ENCODE measurements at places on chromosomes 7 and 10. TPM values are rescaled to one million over a fixed set of nuclear protein-coding genes. Genes with fewer than 3 reads are reported as not detected.

DNA sequence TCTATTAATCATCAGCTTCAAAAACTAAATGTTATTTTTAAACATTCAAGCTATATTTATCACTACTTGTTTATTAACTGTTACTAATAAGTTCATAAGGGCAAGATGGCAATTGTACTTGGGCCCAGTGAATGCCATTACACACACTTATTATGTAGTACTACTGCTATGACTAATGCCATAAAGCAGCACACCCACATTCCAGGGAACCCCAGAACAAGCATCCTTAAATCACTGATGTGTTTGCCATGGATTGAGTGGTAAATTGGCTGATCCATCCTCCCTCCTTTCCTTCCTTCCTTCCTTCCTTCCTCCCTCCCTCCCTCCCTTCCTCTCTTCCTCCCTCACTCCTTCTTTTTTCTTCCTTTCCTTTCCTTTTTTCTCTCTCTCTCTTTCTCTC lies 37.4 kb upstream of the RSU1 start:
- DNase-seq, result no peak
- H3K27ac ChIP-seq, result no peak overlapping the region
- H3K36me3 ChIP-seq, result no peaks in the 10 kb centered on the region

DNA sequence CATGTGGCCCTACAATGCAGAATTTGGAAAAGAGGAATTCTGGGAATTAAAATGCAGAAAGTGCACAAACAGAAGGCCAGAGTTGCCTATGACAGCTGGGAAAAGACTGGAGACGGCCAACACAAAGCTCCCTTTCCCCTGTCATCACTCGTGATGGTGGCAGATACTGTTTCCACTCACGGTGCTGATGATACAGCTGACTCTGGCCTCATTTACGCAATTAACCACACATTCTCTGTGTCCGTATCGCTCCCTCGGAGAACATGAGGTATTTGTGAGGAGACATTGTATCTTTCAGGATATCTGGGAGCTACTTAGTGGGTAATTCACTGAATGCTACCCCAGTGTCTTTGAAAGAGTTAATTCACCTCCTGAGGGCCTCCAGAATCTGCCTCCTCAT lies 172.8 kb downstream of the TAX1BP1 start:
- H3K27me3 ChIP-seq, result no peaks in the 10 kb centered on the region
- peaks cover 12% of the 10 kb centered on the region for H3K36me3 ChIP-seq
- H3K4me3 ChIP-seq, result no peak overlapping the region
- peaks cover 21% of the 10 kb centered on the region for H3K4me1 ChIP-seq
- DNase-seq, result no peak

DNA sequence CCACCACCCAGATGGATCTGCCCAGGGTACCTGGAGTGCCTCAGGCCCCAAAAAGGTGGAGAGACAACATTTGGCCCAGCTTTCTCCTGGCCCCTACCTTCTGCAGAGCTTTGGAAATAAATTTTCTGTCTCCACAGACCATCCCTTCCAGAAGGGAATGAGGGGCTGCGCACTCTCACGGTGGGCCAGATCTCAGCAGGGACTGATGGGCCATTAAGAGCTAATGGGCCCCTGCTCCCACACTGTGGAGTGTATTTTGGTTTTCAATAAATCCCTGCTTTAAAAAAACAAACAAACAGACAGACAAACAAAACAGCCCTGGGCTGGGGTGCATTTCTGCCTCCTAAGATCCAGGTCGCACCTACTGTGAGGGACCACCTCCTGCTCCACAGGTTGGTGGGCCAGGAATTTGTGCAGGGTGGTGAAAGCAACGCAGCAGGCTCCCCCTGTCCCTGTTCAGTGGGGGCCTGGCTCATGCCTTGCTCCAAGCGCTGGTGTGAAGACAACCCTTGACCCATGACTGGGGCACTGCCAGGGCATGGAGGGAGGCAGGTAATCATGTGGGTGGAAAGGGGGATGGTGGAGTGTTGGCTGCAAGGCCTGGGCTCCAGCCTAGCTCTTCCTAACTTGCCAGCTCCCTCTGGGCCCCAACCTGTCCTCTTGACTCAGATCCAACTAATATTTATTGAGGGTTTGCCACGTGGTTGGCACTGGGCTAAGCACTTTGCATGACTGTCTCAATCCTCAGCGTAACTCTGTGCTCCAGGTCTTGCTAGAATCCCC lies 88.5 kb downstream of the COL13A1 start:
- H3K27ac ChIP-seq, result no peak overlapping the region
- no peaks in the 10 kb centered on the region for H3K27me3 ChIP-seq
- H3K4me1 ChIP-seq, result no peaks in the 10 kb centered on the region
- DNase-seq, result no peak
- H3K4me3 ChIP-seq, result no peak overlapping the region
- H3K36me3 ChIP-seq, result no peaks in the 10 kb centered on the region

DNA sequence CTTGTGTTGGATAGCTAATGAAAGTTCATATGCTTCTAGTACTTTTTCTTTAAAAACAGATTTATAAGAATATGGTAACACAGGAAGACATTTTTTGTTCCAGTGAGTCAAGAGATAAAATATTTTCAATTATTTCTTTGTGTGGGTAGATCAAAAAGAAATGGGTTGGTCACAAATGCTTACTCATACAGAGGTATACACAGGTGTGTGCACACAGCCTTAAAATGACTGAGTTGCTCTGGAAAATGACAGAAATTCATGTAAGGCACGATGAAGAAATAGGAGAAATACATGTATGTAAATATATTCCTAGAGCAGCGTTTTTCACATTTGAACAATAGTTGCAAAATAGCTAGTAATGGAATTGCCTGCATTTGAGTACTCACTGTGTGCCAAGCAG lies 66.0 kb downstream of the ST7 start:
- no peaks in the 10 kb centered on the region for H3K4me1 ChIP-seq
- H3K36me3 ChIP-seq, result no peaks in the 10 kb centered on the region
- H3K4me3 ChIP-seq, result no peak overlapping the region

DNA sequence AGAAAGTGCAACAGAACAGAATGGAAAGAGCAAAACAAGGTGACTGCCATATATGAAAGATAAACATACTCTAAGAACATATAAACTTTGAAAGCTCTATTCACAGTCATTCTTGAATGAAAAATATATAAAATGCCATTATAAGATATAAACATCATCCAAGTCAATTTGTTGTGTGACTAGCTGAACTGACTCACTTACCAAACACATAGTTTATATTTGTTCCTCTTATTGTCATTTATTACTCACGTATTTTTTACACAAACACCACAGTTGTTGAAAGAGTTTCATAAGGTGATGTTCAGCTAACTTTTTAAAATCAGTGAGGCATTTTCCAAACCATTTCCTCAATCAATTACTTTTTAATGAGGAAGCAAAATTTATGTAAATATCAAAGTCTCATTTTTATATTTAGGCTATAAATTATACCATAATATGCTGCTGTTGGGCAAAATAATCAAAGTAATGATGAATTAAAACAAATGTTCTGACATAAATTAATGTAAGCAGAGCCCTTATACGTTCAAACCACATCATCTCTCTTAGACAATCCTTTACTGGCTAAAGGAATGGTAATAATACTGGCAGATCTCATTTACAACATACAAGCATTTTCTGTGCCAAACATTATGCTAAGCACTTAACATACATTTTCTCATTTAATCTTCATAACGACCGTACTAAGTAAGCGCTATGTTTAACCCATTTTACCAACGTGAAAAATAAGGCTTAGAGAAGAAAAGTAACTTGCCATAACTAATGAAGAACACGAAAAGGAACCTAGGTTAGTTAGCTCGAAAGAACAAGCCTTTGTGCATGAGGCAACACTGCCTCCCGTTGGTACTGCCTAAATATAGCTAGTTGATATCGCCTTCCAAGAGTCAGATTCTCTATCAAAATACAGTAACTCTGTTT lies 7.3 kb downstream of the LRRN3 start:
- peaks cover 11% of the 10 kb centered on the region for H3K4me1 ChIP-seq
- H3K27ac ChIP-seq, result no peak overlapping the region
- H3K36me3 ChIP-seq, result no peaks in the 10 kb centered on the region
- peak; percentile 23 for DNase-seq

GRCh38 chr10:78861529-78862327 lies 207.0 kb upstream of the ZMIZ1 start:
- no peak for DNase-seq
- H3K36me3 ChIP-seq, result no peaks in the 10 kb centered on the region
- H3K4me3 ChIP-seq, result no peak overlapping the region
- peaks cover 14% of the 10 kb centered on the region for H3K27me3 ChIP-seq
- H3K27ac ChIP-seq, result no peak overlapping the region

DNA sequence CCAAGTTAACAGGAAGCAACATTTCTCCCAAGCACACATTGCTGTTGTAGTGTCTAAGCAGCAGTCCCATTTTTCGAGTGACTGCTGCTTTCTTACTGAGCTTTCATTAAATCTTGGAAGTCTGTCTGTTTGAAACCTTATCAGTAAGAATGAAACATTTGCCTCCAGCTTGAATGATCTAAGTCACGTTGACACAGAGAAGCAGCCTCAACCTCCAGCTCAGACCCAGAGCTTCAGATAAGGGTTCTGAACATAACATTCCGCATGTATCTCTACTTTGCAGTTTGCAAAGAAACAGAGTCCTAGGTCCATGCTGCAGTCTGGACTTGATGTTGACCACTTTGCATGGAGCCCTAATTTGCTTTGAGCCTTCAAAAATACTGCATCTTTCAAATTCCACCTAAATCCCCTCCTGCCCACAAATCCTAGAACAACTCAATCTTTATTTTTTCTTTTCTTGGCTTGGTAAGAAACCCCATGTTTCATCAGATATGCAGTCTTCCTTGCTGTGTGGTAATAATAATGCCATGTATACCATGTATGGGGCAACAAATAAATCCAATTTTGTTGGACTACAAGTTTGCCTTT lies 698.7 kb upstream of the IGFBP3 start:
- DNase-seq, result no peak
- H3K4me1 ChIP-seq, result no peaks in the 10 kb centered on the region
- no peak overlapping the region for H3K27ac ChIP-seq
- no peaks in the 10 kb centered on the region for H3K27me3 ChIP-seq
- H3K4me3 ChIP-seq, result no peak overlapping the region

DNA sequence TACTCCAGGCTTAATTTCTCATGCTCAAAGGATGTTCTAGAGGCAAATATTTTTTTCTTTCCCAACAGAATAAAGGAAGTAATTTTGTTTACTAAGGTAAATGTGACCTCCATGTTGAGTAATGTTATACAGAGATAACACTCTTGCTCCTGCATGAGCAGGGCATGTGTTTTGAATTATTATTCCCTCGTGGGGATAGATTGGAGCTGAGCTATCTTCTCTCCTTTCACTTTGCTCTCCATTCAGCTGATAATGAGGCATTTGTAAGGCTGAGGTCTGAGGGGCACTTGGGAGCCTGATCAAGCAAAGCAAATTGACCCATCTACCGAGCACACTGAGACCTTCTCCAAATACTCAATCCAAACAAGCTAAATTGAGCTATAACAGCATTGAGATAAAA lies 50.7 kb upstream of the GHITM start:
- no peaks in the 10 kb centered on the region for H3K4me1 ChIP-seq
- H3K27ac ChIP-seq, result no peak overlapping the region
- no peak overlapping the region for H3K4me3 ChIP-seq
- no peak for DNase-seq
- H3K36me3 ChIP-seq, result no peaks in the 10 kb centered on the region

DNA sequence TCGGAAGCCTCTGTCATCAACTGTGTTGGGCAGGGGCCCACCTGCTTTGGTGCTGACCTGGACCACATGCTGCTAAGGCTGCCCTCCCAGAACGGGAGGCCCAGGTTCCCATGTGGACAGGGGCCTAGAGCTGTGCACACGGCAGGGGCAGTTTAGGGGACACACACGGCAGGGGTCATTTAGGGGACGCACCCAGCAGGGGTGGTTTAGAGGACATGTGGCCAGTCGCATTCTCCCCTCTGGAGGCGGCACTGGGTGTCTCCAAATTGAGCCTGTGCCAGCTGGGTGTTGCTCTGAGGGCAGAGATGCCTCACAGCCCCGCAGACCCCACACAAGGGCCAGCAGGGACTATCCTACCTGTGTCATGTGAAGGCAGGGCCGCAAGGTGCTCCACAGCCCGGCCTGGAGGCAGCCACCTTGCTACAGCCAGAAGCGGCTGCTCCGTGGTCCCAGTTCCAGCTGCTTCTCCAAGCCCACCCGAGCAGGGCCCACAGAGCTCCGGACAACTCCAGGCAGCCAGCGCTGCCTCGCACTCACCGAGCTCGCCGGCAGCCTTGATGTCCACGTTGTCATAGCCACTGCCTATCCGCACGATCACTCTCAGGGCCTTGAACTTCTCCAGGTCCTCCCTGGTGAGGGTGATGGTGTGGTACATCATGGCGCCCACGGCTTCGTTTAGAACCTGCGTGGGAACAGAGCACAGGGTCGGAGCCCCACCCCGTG lies 60.7 kb downstream of the ZRANB1 start:
- DNase-seq, result no peak
- H3K4me3 ChIP-seq, result no peak overlapping the region
- H3K4me1 ChIP-seq, result no peaks in the 10 kb centered on the region

- H3K36me3 ChIP-seq, result no peaks in the 10 kb centered on the region
- H3K4me1 ChIP-seq, result no peaks in the 10 kb centered on the region
- DNase-seq, result no peak
- no peak overlapping the region for H3K4me3 ChIP-seq
- no peak overlapping the region for H3K27ac ChIP-seq
- H3K27me3 ChIP-seq, result peaks cover 5% of the 10 kb centered on the region
Observed at GRCh38 chr7:29345590-29345989, 151.0 kb downstream of the CHN2 start.

GRCh38 chr7:31059551-31059950 lies 7.4 kb downstream of the ADCYAP1R1 start:
- H3K27me3 ChIP-seq, result peaks cover 11% of the 10 kb centered on the region
- no peaks in the 10 kb centered on the region for H3K36me3 ChIP-seq

GRCh38 chr10:117492504-117492903 lies 50.0 kb upstream of the EMX2 start:
- peaks cover 5% of the 10 kb centered on the region for H3K4me1 ChIP-seq
- no peak overlapping the region for H3K4me3 ChIP-seq
- no peak overlapping the region for H3K27ac ChIP-seq

GRCh38 chr7:92306153-92306552 lies 60.4 kb downstream of the ANKIB1 start:
- H3K36me3 ChIP-seq, result peaks cover 12% of the 10 kb centered on the region
- no peak overlapping the region for H3K4me3 ChIP-seq
- H3K27ac ChIP-seq, result no peak overlapping the region
- no peak for DNase-seq
- H3K4me1 ChIP-seq, result no peaks in the 10 kb centered on the region

GRCh38 chr10:22420787-22421517 lies 75.7 kb downstream of the SPAG6 start:
- no peaks in the 10 kb centered on the region for H3K27me3 ChIP-seq
- H3K36me3 ChIP-seq, result no peaks in the 10 kb centered on the region
- no peak for DNase-seq
- no peak overlapping the region for H3K4me3 ChIP-seq
- peak overlapping the region; percentile 15 for H3K27ac ChIP-seq
- peaks cover 6% of the 10 kb centered on the region for H3K4me1 ChIP-seq

- no peak overlapping the region for H3K27ac ChIP-seq
- H3K36me3 ChIP-seq, result no peaks in the 10 kb centered on the region
- H3K27me3 ChIP-seq, result no peaks in the 10 kb centered on the region
- no peaks in the 10 kb centered on the region for H3K4me1 ChIP-seq
- no peak for DNase-seq
- no peak overlapping the region for H3K4me3 ChIP-seq
Observed at GRCh38 chr7:83455612-83456011, 193.3 kb downstream of the SEMA3E start.

RPEL1 gene
- not detected for polyA plus RNA-seq

ZNF485 gene
- 3.7 TPM for polyA plus RNA-seq

UCMA gene
- not detected for polyA plus RNA-seq

RNF148 gene
- polyA plus RNA-seq, result not detected

DRGX gene
- polyA plus RNA-seq, result not detected

ASB10 gene
- polyA plus RNA-seq, result not detected

UNCX gene
- not detected for polyA plus RNA-seq
